ENCODE measurements at places on chromosomes 16 and 17.
A peak's percentile ranks its signal among the peaks of the same experiment; 100 is the strongest.

- no peak for DNase-seq
Observed at GRCh38 chr17:43599046-43599395, 52.9 kb upstream of the ETV4 start.

- DNase-seq, result no peak
Observed at GRCh38 chr17:83110735-83111134, 31.3 kb downstream of the METRNL start.

- peak; percentile 44 for DNase-seq
Observed at GRCh38 chr17:7932483-7932891, 481 bp downstream of the CNTROB start.

GRCh38 chr16:74219706-74220105 lies 76.9 kb upstream of the PSMD7 start:
- no peak for DNase-seq

GRCh38 chr16:23064639-23065038 lies 84.6 kb downstream of the USP31 start:
- peak; percentile 78 for DNase-seq

- no peak for DNase-seq
Observed at GRCh38 chr16:84853534-84853933, 33.7 kb downstream of the CRISPLD2 start.

DNA sequence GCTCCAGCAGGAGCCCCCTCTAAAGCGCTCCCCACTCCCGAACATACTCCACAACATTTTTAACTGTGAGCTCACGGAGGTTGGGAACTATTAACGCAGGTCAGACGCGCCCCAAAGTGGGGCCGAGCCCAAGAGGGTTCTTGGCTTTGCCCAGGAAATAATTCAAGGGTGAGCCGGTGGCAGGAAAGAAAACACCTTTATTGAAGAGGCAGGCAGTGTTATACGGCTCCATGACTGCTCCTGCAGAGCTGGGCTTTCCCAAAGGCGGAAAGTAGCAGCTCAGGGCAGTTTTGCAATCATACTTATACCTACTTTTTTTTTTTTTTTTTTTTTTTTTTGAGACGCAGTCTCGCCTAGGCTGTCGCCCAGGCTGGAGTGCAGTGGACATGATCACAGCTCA lies 6.2 kb downstream of the ADCY9 start:
- no peak for DNase-seq

DNA sequence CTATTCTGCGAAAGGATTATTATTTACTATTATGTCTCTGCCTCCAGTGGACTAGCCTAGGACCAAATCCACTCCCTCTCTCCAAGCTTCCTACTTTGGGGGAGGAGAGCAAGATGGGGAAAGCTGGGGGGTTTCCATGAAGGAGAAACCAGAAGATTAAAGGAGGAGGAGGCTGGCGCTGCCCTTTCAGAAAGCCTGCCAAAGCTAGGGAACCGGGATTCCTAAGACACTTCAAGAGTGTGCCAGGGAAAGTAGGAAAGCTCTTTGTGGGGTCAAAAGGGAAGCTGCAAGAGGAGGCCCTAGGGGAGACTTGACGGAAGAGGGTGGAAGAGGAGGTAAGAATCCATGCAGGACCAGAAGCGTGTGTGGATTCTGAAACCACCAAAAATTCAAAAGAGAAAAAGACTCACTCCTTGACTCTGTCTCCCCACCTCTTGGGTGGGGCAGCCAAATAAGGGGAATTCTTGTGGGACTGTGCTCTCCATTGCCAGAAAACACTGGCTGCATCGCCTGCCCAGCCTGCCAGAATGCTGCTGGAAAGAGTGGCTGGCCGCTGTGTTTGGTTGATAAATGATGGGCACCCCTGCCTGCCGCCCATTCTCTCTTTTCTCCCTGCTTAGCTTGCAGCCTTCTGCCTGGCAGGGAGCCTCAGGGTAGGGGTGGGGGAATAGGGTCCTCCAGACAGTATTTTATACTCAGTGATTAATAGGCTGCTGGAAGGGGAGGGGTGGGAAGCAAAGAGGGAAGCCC lies 11.8 kb upstream of the KAT7 start:
- peak; percentile 31 for DNase-seq

- no peak for DNase-seq
Observed at GRCh38 chr17:8503368-8503767, 67.7 kb downstream of the NDEL1 start.

- no peak for DNase-seq
Observed at GRCh38 chr16:5393070-5393469, 295.5 kb upstream of the EEF2KMT start.

All from inflammatory macrophage treated with lipopolysaccharide for 4 hours (primary cell).